ENCODE measurements at places on chromosomes 7 and 10.

DNA sequence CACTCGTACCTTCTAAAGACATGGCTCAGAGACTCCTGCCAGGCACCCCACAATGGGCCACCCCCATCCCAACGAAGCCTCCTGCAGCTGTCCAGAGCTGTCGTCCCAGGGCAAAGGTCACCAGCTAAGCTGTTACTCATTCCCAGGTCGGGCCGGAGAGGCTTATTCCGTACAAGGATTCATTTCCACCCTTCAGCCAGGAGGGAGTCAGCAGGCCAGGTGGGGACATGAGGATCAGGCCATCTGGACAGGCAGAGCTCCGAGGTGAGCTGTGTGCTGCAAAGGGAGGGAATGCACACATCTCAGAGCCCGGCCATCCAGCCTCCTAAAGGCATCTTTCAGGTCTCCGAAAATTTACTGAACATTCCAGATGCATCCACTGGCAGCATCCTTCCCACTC, 63.9 kb upstream of the NANOS1 start:
- no peak for DNase-seq

GRCh38 chr7:5424749-5425506, 1.3 kb upstream of the TNRC18 start:
- no peak for DNase-seq

GRCh38 chr10:67621834-67622233, 74.2 kb downstream of the CTNNA3 start:
- DNase-seq = no peak

- no peak for DNase-seq
Measured at GRCh38 chr7:23469961-23470250, 385 bp downstream of the IGF2BP3 start.

DNA sequence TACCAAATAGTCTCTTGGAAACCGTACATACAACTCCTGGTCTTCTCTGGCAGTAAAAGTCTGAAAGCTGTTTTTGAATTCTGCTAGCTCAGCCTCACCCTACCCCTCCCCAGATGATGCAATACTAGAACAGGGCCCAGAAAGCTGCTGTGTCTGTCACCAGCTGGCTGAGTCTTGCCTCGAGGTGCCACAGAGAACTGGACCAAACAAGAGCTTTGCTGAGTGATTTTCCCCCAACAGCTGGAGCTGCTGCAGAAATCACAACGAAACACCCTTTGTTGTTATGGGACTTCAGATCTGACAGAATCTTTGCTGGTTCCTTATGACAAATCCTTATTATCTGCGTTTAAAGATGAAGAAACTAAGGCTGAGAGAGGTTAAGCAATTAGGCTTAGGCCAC, 134.1 kb downstream of the SPAG6 start:
- DNase-seq = peak; percentile 39

GRCh38 chr7:155961241-155962190, 149.3 kb upstream of the SHH start:
- no peak for DNase-seq

GRCh38 chr10:110208614-110209453, 1.4 kb downstream of the MXI1 start:
- peak; percentile 44 for DNase-seq

DNA sequence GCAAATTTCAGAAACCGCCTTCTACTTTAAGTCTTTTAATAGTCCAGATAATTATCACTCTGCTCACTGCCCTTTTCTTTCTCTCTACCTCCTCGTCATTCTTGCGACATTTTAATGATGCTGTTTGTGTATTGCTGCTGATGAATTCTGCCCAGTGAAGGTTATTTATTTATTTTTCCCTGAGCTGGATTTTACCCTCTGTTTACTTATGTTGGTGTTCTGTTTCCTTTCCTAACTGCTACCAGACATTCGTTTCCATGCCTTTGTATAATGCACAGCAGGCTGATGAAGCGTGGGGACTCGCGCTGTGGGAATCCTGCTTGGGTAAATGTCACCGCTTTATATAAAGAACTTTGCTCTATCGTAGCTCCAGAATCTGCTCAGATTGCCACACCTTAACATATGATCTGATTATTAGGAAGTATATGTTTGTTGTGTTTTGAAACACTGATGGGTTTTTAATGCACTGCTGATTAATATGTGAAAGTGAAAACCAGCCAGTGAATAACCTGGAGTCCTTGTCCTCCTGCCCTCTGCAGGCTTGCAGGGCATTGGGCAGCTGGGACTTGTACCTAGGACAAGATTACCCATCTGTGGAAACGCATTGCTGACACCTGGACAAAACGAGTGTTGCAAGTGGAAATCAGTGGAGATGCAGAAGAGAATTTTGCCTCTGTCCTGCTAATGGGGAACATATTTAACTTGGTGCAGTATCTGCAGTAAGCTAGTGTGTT, 291.5 kb downstream of the SDK1 start:
- peak; percentile 54 for DNase-seq
